HCT116 (cell line): ENCODE measurements at places on chromosomes 4 and X. TPM values are rescaled to one million over a fixed set of nuclear protein-coding genes. Genes with fewer than 3 reads are reported as not detected.

- no peaks in the 10 kb centered on the region for H3K36me3 ChIP-seq
- H3K27ac ChIP-seq, result no peak overlapping the region
- H3K27me3 ChIP-seq, result peaks cover 8% of the 10 kb centered on the region; the same call in 1 of the 2 replicates
- no peaks in the 10 kb centered on the region for H3K4me1 ChIP-seq
- DNase-seq, result no peak
These were observed 29.3 kb upstream of the PAGE4 start for GRCh38 chrX:49799828-49800227.

HTN1 gene
- total RNA-seq, result not detected

MAGEC2 gene
- total RNA-seq, result not detected

WAS gene
- 0.84 TPM for total RNA-seq

GRCh38 chr4:186642530-186642929 is 81.1 kb downstream of the FAT1 start:
- peaks cover 34% of the 10 kb centered on the region for H3K4me1 ChIP-seq
- H3K27ac ChIP-seq, result no peak overlapping the region
- no peak for DNase-seq
- H3K27me3 ChIP-seq, result no peaks in the 10 kb centered on the region

TBX22 gene
- total RNA-seq, result not detected

DNA sequence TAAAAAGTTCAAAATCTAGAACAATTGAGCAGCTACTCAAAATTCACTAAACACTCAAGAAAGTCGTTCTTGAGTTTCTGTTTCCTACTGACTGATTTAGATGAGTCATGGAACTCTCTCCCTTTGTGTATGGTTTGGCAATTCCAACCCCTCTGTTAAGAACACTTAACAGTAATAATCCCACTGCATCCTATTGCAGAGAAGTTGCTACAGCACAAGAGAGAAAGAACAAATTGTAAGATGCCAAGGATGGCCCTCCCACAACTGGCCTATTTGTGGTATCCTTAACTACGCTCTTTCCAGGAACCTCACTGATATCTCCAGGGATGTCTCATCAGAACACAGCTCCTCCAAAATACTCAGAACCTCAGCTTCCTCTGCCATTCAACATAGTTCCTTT is 701.8 kb upstream of the TENM3 start:
- no peak for DNase-seq
- H3K36me3 ChIP-seq, result no peaks in the 10 kb centered on the region
- H3K4me3 ChIP-seq, result no peak overlapping the region
- no peak overlapping the region for H3K27ac ChIP-seq
- no peaks in the 10 kb centered on the region for H3K4me1 ChIP-seq

CXorf49 gene
- total RNA-seq, result not detected

COL4A6 gene
- total RNA-seq, result 2.4 TPM

ARHGAP24 gene
- total RNA-seq, result 1.3 TPM

HEPH gene
- 0.44 TPM for total RNA-seq

DNA sequence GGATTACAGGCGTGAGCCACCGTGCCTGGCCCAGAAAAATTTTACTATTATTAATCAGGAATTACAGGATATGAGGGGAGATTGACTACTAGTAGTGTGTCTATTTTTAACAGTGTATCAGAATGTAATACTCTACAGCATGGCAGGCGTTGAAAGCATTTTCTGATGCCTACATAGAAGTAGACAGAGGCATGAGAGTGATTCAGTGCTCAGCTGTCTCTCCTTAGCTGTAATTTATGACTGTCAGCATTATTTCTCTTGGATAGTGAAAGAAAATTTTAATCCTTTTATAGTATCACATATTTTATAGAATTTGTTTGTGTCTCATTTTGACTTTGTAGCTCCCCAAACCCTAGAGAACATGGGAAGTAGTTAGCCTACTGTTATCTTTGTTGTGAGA is 20.7 kb downstream of the ARHGAP24 start:
- no peak overlapping the region for H3K4me3 ChIP-seq
- DNase-seq, result no peak
- no peaks in the 10 kb centered on the region for H3K36me3 ChIP-seq
- peaks cover 34% of the 10 kb centered on the region for H3K4me1 ChIP-seq
- no peak overlapping the region for H3K27ac ChIP-seq

GRCh38 chrX:19799319-19800182 is 87.8 kb downstream of the SH3KBP1 start:
- H3K27ac ChIP-seq, result no peak overlapping the region
- no peaks in the 10 kb centered on the region for H3K27me3 ChIP-seq
- DNase-seq, result no peak
- H3K4me3 ChIP-seq, result no peak overlapping the region

STBD1 gene
- 5.6 TPM for total RNA-seq

- no peaks in the 10 kb centered on the region for H3K4me1 ChIP-seq
- H3K36me3 ChIP-seq, result no peaks in the 10 kb centered on the region
- DNase-seq, result no peak
- no peak overlapping the region for H3K27ac ChIP-seq
These were observed 284.4 kb upstream of the SFRP2 start for GRCh38 chr4:154073107-154073822.

GRCh38 chr4:32929796-32930699 is 2209.9 kb downstream of the PCDH7 start:
- no peak for DNase-seq
- H3K36me3 ChIP-seq, result no peaks in the 10 kb centered on the region
- H3K27ac ChIP-seq, result no peak overlapping the region
